ENCODE measurements at places on chromosomes 13 and 19.

- DNase-seq = peak; percentile 96
Measured at GRCh38 chr19:3968556-3969434, 2.1 kb downstream of the DAPK3 start.

DNA sequence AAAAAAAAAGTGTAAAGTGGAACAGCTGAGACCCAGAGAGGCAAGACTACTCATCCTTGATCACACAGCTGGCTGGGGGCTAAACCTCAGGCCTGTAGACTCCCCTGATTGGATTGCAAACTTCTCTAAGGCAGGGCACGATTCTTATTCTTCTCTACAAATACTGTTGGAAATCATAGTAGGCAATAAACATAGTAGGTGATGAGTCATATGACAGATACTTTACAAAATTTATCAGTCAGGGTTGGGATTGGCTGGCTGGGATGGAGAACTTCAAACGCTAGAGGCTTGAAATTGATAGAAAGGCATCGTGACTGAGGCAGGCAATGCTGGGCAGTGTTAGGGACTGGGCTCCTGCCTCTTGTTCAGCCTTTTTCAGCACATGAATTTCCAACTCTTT is 5.9 kb upstream of the MATK start:
- no peak for DNase-seq

GRCh38 chr19:18427080-18427742 is 8.0 kb downstream of the SSBP4 start:
- DNase-seq = no peak

DNA sequence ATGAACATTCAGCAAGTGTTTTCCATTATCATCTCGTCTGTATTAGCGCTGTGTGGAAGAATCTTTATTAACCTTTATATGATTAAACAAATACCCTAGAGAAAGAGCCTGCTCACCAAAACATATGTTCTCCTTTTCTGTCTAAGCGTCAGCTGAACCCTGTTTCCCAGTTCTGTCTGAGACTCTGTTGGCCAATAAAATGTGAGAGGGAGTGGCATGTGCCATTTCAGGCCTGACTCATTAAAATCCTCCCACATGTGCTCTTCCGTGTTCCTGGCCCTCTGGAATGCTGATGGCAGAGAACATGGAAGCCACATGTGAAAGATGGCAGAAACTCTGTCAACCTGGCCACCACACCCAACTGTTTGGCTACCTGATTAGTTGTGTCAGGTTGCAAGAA is 181.9 kb upstream of the EDNRB start:
- DNase-seq = peak; percentile 7

GRCh38 chr13:49560270-49561061 is 24.9 kb downstream of the RCBTB1 start:
- DNase-seq = no peak

- DNase-seq = no peak
Measured at GRCh38 chr13:27991881-27992280, 3.4 kb upstream of the URAD start.

DNA sequence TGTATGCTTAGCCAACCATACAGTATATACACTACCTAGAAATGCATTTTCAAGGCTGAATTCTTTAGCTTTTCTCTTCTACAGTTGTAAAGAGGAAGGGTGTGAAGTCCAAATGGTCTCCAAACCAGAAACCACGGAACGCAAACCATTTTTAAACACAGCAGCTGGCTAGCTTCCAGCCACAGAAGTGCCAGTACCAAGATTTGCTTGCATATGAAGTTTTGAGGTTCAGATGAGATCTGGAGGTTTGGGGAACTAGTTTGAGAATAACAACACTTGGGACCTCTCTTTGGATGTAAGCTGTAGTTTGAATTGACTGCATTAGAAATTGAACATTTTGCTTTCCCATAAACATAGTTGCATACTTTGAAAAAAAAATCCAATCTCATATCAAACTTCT is 1243.5 kb downstream of the EFNB2 start:
- DNase-seq = no peak

GRCh38 chr19:12545267-12545666 is 6.0 kb downstream of the ZNF564 start:
- no peak for DNase-seq

GRCh38 chr19:42335374-42335936 is 10.0 kb downstream of the MEGF8 start:
- no peak for DNase-seq

DNA sequence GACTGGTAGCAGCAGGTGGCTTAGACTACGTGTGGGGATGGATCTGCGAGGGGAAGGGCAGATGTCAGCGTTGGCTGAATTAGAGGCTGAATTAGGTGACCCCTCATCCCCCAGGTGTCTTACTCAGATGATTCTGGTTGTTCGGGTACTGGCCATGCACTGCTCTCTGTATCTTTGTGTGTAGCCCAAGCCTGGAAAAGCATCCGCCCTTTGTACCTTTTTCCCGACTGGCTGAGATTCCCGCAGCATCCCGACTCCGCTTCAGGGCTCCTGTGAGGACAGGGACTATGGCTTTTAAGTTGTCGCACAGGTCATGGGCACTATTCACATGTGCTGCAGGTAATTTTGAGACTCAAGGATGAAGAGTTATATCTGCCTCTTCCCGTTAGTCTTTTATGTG is 7.2 kb downstream of the TFDP1 start:
- no peak for DNase-seq
